Heart left ventricle (tissue), 16 donors: ENCODE measurements at places on chromosomes 2 and 18.

DNA sequence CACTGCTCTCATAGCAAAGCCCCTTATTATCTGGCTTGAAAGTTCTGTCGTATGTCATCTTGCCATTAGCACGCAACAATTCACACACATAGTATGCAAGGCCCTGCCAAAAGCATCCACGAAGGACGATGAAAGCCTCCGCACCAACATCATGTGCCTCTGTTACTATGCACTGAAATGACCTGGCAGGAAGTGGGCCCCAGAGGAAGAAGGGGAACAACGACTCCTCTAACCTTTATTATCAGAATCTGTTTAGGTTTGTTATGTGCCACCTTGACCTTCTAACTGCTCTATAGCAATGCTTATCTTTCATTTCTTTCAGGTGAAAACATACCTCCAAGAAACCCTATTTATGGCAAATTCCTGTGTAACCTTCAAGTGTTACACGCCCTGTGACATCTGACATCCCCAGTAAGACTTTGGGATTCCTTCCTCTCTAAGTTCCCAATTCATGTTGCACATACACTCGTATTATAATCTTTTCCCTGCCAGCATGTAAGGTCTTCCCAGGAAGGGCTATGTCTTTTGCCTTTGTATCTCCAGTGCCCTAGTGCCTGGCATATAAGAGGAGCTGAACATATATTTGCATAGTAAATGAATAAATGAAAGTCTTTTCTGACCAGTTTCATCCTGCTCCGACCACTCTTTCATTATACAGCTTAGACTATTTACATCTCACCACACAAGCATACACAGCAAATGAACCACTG lies 7.0 kb upstream of the NDUFV2 start:
- H3K36me3 ChIP-seq, result no peaks in the 10 kb centered on the region
- no peak for DNase-seq
- no peaks in the 10 kb centered on the region for H3K27me3 ChIP-seq
- no peak overlapping the region for H3K4me3 ChIP-seq
- no peaks in the 10 kb centered on the region for H3K4me1 ChIP-seq

DNA sequence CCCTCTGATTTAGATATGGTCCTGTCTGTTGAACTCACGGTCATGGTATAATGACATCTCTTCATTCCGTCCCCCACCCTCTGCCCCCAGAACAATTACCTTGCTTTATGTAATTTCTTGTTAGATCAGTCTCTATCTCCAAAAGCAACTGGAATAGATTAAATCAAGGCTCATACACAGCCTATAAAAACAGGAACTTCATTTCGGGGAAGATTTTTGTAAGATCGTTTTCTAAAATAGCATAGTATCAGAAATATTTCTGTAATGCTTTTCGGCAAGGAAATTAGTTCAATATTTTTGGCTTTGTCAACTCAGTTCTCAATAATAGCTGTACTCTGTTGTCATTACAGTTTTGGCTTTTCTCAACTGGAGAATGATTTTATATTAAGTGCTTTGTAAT lies 157.2 kb downstream of the FMNL2 start:
- no peak for DNase-seq
- no peaks in the 10 kb centered on the region for H3K27me3 ChIP-seq
- peaks cover 26% of the 10 kb centered on the region for H3K4me1 ChIP-seq
- no peaks in the 10 kb centered on the region for H3K36me3 ChIP-seq

DNA sequence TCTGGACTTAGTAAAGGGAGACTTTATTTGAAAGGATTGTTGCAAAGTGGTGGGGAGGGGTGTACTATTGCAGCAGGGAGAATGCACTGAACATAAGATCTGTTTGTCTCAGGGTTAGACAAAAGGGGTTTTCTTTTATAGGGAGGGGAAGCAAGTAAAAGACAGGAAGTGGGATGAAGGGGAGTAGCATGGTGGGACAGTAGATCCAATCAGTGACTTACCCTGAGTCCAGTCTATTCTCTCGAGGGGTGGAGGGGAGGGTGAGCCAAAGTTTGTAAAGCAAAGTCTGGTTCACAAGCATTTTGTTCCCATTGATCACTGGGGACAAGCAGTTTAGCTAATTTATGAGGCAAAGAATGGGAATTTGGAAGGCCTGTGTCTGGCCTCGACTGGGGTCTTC lies 35.0 kb upstream of the CYP27C1 start:
- no peak for DNase-seq
- no peak overlapping the region for H3K4me3 ChIP-seq
- H3K27ac ChIP-seq, result no peak overlapping the region
- H3K4me1 ChIP-seq, result no peaks in the 10 kb centered on the region
- peaks cover 39% of the 10 kb centered on the region for H3K36me3 ChIP-seq

GRCh38 chr2:172462849-172463381 lies 35.5 kb downstream of the ITGA6 start:
- H3K36me3 ChIP-seq, result no peaks in the 10 kb centered on the region
- H3K27ac ChIP-seq, result peak overlapping the region; percentile 78
- no peak overlapping the region for H3K4me3 ChIP-seq
- H3K4me1 ChIP-seq, result peaks cover 44% of the 10 kb centered on the region
- DNase-seq, result no peak

GRCh38 chr2:223884399-223884798 lies 47.0 kb upstream of the AP1S3 start:
- no peak for DNase-seq
- no peak overlapping the region for H3K27ac ChIP-seq
- H3K36me3 ChIP-seq, result peaks cover 91% of the 10 kb centered on the region
- no peaks in the 10 kb centered on the region for H3K4me1 ChIP-seq

- DNase-seq, result no peak
- no peaks in the 10 kb centered on the region for H3K27me3 ChIP-seq
- no peaks in the 10 kb centered on the region for H3K36me3 ChIP-seq
- H3K27ac ChIP-seq, result no peak overlapping the region
- H3K4me1 ChIP-seq, result no peaks in the 10 kb centered on the region
These were observed 130.0 kb upstream of the GPC1 start for GRCh38 chr2:240305369-240305962.

- H3K4me3 ChIP-seq, result no peak overlapping the region
- peak; percentile 45 for DNase-seq
- no peaks in the 10 kb centered on the region for H3K27me3 ChIP-seq
These were observed 16.2 kb downstream of the AFF3 start for GRCh38 chr2:100126201-100126600.

DNA sequence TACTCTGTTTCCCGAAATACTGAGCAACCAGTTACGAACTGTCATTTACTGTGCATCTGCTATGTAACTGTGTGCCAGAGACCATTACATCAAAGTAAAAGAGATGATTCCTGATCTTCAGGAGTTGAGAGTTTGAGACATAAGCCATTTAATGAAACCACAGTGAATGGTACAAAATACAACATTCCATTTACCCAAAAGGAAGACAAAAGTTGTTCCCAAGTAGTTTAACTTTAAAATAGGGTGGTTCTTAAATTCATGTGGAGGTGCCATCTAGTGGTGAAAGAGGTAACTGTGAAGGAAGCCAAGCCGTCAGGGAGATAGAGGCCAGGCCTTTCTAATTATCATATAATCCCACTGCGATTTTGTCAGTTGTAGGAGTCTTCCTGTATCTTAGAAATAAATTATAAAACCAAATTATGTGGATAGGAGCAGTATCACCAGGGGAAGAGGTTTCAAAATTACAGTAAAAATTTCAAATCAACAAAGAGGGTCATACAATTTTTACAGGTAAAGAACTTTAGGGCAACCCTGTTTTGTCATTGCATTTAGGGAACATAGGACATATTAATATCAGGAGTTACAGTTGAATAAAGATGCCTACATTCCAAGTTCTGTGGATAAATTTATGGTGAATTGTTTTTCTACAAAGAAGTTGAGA lies 67.7 kb downstream of the EPAS1 start:
- peaks cover 6% of the 10 kb centered on the region for H3K4me1 ChIP-seq
- peaks cover 95% of the 10 kb centered on the region for H3K36me3 ChIP-seq

GRCh38 chr2:49832555-49832954 lies 678.2 kb upstream of the FSHR start:
- no peaks in the 10 kb centered on the region for H3K36me3 ChIP-seq
- H3K27me3 ChIP-seq, result no peaks in the 10 kb centered on the region
- DNase-seq, result peak; percentile 28
- H3K4me3 ChIP-seq, result no peak overlapping the region
- no peaks in the 10 kb centered on the region for H3K4me1 ChIP-seq

DNA sequence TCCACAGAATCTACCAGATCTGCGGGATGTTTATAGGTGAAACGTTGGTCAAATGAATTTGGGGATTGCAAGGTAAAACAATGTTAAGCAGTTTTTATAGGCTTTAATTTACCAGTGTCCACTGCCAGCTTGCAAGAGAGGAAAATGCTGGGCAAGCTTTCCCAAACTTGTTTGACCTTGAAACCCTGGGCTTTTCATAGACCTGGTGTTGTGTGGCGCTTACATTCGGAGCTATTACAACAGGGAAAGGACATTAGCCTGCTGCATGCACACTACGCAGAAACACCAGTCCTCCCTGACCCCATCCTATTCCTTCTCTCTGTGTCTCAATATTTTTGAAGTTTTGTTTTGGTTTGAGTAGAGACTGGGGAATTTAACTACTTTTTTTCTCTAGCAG lies 59.6 kb upstream of the AGPS start:
- DNase-seq, result no peak
- H3K4me3 ChIP-seq, result no peak overlapping the region
- H3K4me1 ChIP-seq, result no peaks in the 10 kb centered on the region
- H3K27ac ChIP-seq, result no peak overlapping the region
- H3K36me3 ChIP-seq, result no peaks in the 10 kb centered on the region

GRCh38 chr2:227617316-227618230 lies at the start of gene SCYGR4:
Gene SCYGR4 (plus strand): TSS chr2:227617498. CDS start chr2:227617498, 0 bp downstream.
- H3K36me3 ChIP-seq, result no peaks in the 10 kb centered on the region
- H3K4me3 ChIP-seq, result no peak within 1 kb of the TSS
- H3K4me1 ChIP-seq, result no peaks in the 10 kb centered on the region
- H3K27me3 ChIP-seq, result peaks cover 4% of the 10 kb centered on the region
- no peak for DNase-seq
- no peak within 1 kb of the TSS for H3K27ac ChIP-seq

DNA sequence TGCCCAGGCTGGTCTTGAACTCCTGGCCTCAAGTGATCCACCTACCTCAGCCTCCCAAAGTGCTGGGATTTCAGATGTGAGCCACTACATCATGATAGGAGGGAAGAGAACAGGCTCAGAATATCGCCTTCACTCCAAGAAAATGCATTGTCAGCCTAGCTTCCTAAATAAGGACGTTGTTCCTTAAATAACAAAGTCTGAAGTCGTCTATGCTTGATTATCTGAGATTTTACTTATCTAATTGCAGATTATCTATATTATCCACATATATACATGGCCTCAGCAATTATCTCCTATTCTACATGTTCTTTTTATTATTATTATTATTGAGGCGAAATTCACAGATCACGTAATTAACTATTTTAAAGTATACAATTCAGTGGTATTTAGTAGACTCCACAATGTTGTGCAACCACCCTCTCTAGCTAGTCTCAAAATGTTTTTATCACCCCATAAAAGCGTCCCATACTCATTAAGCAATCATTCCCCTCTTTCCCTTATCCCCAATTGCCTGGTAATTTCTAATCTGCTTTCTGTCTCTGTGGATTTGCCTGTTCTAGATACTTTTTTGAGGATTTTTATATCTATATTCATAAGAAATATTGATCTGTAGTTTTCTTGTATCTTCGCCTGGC lies 95.1 kb upstream of the RFX8 start:
- no peaks in the 10 kb centered on the region for H3K4me1 ChIP-seq
- DNase-seq, result no peak
- H3K4me3 ChIP-seq, result no peak overlapping the region
